ENCODE measurements at places on chromosomes 5 and 9.

GRCh38 chr9:36878986-36879982 lies 154.8 kb downstream of the PAX5 start:
- DNase-seq, result no peak

DNA sequence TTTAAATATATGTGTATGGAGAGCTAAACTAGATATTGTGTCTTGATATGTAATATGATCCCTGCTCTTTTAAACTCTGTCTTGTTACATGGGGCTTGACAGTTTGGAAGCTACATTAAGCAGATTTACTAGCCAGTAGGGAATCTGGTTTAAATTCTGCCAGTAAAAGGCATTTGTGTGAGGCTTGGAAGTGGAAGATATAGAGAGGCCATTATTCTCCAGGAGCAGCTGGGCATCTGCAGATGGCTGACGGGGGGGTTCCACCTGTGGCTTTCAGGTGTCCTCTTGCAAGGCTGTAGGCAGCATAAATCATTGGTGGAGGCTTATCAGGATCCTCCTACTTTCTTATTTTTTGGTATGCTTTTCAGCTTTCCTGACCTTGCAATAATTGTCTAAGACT lies 179.1 kb upstream of the FBXL7 start:
- DNase-seq, result no peak

DNA sequence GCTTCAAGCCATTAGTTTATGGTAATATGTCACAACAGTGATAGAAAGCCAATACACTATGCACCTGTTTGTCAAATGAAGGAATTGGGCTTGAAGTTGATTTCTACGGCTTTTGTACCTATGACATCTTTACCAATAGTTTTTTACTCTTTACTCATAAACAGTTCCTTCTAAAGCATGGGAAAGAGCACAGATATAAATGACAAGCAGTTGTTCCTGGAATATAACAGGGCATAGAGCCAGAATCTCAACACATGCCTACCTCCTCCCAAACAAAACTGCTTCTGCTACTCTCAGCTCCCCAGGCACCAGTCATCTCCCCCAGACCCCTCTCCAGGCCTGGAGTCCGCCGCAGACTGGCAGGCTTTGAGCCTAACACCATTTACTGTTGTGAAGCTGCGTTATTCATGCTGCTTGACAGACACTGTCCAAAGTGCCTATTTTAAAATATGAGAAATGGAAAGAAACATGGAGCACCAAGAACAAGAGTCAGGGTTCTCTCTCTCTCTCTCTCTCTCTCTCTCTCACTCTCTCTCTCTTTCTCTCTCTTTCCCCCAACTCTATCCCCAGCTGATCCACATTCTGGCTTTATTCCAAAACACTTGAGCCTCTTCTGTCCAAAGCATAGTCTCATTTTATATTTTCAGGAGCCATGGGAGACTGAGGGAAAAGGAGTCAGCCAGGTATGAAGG lies 111.6 kb downstream of the ADRB2 start:
- DNase-seq, result no peak

- DNase-seq, result no peak
Observed at GRCh38 chr5:35863159-35863558, 6.5 kb downstream of the IL7R start.

GRCh38 chr5:77663090-77663863 lies 24.8 kb upstream of the OTP start:
- DNase-seq, result no peak

DNA sequence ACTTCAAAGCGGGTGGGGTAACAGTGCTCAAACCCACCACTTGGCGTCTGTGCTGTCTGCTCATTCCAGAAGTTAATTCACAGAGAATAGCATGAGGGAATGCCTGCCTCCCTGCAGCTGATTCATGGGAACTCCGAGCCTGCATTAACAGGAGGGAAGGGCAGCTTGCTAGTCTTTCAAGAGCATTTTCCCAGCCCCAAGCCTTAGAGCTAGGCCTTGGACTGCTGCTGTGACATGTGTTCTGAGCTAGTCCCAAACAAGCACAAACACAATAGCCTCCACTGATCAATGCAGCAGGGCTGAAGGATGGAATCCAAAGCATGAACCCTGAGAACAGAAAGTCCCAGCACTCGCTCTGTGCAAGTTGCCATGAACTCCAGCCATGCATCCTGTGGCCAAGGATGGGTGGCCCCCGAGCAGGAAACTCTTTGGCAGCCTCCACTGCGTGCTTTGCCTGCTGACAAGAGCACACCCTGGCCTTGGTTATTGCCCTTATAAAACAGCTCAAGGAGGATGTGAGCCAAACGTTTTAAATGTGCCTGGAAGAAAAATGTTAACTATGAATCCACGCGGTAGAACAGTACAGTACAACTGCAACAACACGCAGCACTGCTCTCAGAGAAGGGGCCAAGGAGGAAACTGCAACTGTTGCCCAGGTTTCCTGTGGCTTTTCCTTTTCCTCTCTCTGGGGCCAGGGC lies 653.1 kb upstream of the KLF4 start:
- no peak for DNase-seq

- DNase-seq, result no peak
Observed at GRCh38 chr5:177123789-177124485, 9.6 kb upstream of the NSD1 start.

DNA sequence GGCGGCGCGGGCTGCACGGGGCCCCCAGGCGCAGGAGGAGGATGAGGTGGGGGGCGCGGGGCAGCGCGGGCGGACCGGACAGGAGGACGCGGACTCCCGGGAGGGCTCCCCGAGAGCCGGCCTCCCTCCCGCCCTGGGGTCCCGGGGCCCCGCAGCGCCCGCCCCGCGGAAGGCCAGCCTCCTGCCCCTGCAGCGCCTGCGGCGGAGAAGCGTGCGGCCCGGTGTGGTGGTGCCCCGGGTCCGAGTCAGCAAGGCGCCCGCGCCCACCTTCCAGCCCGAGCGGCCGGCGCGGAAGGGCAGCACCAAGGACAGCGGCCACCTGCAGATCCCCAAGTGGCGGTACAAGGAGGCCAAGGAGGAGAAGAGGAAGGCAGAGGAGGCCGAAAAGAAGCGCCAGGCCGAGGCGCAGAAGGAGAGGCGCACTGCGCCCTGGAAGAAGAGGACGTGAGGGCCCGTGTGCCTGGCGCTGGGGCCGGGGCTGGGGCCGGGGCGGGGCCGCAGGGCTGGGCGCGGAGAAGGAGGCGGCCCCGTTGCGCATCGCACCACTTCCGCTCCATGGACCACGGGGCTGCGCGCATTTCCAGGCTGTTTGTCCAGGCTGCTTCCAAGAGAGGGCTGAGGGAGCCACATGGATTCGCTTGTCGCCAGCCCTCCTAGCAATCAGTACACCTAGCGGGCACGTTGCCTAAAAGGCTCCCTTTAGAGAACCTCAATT lies 86.0 kb downstream of the ANKRD33B start:
- DNase-seq, result no peak

- DNase-seq, result no peak
Observed at GRCh38 chr5:107817951-107818350, 147.2 kb upstream of the EFNA5 start.

GRCh38 chr9:129421371-129421770 lies 199.5 kb downstream of the C9orf50 start:
- DNase-seq, result no peak

GRCh38 chr5:35789732-35790456 lies 66.8 kb upstream of the IL7R start:
- no peak for DNase-seq

GRCh38 chr5:134082264-134082992 lies 32.1 kb upstream of the TCF7 start:
- DNase-seq, result no peak

- DNase-seq, result no peak
Observed at GRCh38 chr5:151880324-151880723, 44.3 kb downstream of the GLRA1 start.
